SJSA1 (cell line): ENCODE measurements at places on chromosomes 16 and 17.

GRCh38 chr16:85788819-85789218, 10.5 kb downstream of the EMC8 start:
- H3K27me3 ChIP-seq = no peaks in the 10 kb centered on the region
- H3K4me3 ChIP-seq = no peak overlapping the region
- no peak overlapping the region for H3K27ac ChIP-seq
- H3K4me1 ChIP-seq = no peaks in the 10 kb centered on the region
- H3K36me3 ChIP-seq = peaks cover 84% of the 10 kb centered on the region

DNA sequence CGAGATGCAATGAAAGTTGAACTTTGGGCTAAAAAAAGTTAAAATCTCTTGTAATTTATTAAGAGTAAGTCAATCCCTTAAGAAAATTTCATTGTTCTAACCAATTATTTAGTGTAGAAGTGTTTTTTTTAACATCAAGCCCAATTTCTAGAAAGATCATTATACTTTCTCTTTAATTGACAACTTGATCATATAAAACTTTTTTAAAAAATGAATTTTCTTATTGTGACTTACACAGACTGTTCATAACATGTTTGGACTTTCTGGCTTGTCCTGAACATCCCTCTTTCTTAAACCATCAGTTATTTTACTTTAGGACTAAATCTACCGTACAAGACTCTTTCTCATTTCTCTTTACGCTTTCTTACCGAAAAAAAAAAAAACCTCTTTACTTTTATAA, 24.8 kb upstream of the MYO1D start:
- H3K36me3 ChIP-seq = no peaks in the 10 kb centered on the region
- peaks cover 5% of the 10 kb centered on the region; the same call in 1 of the 2 replicates for H3K27me3 ChIP-seq
- no peak overlapping the region for H3K27ac ChIP-seq
- DNase-seq = no peak
- no peak overlapping the region for H3K4me3 ChIP-seq
- H3K4me1 ChIP-seq = no peaks in the 10 kb centered on the region

DNA sequence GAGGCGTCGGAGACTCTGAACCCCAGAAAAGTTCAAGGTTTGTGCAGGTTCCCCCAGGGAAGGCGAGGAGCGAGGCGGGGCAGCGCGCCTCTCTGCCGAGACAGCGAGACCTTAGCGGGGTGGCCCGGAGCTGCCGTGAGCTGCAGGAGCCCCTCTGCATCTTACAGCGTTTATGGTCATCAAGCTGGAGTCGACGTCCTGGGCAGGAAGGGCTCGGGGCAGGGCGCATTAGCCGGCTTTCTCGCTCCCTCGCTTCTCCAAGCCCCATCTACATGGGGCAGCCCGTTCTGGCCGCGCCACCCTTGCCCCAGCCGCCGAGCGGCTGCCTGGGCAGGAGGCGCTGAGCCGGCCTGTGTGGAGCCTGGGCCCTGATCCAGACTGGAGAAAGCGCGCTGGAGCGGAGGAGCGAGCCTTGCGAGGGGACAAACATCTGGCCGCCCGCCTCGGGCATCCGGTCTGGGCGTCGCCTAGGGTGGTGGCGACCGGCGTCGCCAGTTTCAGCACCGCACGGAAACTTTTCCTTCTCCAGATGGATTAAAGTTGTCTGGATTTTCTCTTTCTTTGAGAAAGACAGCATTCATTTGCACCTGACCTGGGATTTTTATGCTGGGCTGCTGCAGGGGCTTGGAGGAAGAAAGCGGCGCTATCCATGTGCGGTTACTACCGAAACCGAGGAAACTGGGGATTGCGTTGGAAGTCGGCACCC, 750 bp downstream of the TMEM132E start:
- H3K27ac ChIP-seq = no peak overlapping the region
- no peak for DNase-seq
- H3K4me3 ChIP-seq = no peak overlapping the region
- H3K36me3 ChIP-seq = no peaks in the 10 kb centered on the region

DNA sequence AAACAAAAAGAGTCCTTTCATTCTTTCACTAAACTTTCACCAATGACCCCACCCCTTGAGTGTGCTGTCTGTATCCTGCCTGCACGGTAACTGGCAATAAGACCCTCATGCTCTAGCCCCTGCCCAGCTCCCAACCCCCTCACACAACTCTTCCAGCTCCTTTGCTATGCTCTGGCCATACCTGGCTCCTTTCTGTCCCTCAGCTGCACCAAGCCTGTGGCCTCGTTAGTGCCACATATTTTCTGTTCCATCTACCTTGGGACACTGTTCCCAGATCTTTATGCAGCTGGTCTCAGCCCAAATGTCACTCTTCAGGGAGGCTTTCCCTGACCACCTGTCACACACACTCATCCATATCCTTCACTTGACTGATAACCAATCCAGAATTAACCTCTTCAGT, 47.3 kb downstream of the C16orf82 start:
- H3K36me3 ChIP-seq = no peaks in the 10 kb centered on the region
- no peak overlapping the region for H3K4me3 ChIP-seq
- DNase-seq = no peak
- no peaks in the 10 kb centered on the region; the same call in 1 of the 2 replicates for H3K4me1 ChIP-seq
- H3K27me3 ChIP-seq = peaks cover 3% of the 10 kb centered on the region; the same call in 1 of the 2 replicates

- no peak for DNase-seq
- H3K4me3 ChIP-seq = no peak overlapping the region
- no peaks in the 10 kb centered on the region for H3K27me3 ChIP-seq
- H3K36me3 ChIP-seq = no peaks in the 10 kb centered on the region
- H3K27ac ChIP-seq = no peak overlapping the region
Measured at GRCh38 chr16:76268824-76269223, 8.4 kb upstream of the CNTNAP4 start.

DNA sequence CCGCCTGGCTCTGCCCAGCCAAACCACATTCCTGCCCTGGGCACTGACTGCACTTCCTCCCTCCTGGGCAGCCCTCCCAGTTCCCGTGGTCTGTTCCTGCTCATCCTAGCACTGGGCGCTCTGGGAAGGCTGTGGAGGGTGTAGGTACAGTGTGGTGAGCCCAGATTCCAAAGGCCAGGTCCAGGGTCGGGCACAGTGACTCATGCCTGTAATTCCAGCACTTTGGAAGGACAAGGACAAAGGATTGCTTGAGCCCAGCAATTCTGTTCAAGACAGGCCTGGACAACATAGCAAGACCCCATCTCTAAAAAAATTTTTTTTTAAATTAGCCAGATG, 30.6 kb downstream of the C16orf74 start:
- no peak overlapping the region for H3K4me3 ChIP-seq
- no peaks in the 10 kb centered on the region for H3K36me3 ChIP-seq
- no peak overlapping the region for H3K27ac ChIP-seq
- no peaks in the 10 kb centered on the region for H3K27me3 ChIP-seq
- no peak for DNase-seq

DNA sequence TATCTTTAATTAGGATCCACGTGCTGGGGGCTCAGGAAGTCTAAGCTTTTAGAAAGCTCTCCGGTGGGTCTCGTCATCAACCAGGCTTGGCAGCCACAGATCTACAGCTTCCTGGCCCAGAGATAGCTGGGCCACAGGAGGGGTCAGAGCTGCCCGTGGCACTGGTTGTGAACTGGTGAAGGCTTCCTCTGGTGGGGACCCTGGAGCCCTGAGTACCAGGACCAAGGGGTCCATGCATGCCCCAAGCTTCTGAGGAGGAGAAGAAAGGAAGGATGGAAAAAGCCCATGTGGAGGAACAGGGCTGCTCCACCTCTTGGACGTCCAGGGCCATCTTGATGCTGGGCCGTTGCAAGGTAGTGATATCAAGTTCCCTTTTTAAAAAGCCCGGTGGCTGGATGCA, 13.3 kb downstream of the RMI2 start:
- no peak for DNase-seq
- H3K27ac ChIP-seq = peak overlapping the region; percentile 36
- no peaks in the 10 kb centered on the region for H3K27me3 ChIP-seq
- H3K4me3 ChIP-seq = no peak overlapping the region

GRCh38 chr17:63985387-63986140, 12.6 kb upstream of the PRR29 start:
- DNase-seq = no peak
- H3K27ac ChIP-seq = no peak overlapping the region
- H3K36me3 ChIP-seq = no peaks in the 10 kb centered on the region
- peaks cover 7% of the 10 kb centered on the region for H3K4me1 ChIP-seq

- no peaks in the 10 kb centered on the region for H3K27me3 ChIP-seq
- DNase-seq = no peak
- H3K4me3 ChIP-seq = no peak overlapping the region
- peaks cover 38% of the 10 kb centered on the region for H3K36me3 ChIP-seq
Measured at GRCh38 chr16:80981103-80981502, 25.6 kb downstream of the CMC2 start.

DNA sequence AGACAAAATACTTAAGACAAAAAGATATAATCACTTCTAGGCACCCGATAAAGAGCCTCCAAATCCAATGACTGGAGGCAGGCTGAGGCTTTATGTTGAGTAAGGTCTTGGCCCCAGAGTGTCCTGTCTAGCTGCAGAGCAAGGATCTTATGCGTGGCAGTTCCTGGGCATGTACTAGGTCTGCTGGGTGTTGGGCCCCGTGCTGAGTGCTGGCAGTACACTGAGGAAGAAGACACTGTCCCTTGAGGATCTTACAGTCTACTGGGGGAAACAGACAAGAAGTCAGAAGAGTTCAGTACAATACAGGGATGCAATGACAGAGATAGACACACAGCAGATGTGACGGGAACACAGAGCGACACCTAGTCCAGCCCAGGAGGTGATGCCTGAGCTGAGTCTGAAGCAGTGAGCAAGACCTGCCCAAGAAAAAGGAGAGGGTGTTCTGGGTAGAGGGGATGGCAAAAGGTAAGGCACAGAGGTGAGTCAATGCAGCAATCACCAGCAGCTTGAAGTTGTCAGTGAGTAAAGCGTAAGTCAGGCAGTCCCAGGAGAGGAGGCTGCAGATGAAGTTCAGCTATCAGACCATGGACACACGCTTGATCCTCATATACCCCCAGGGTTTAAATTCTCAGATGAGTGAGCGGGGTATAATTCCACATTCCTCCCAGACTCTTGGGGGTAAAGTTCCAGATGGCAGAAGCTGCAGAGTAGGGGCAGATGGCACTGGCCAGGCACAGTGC, 18.1 kb downstream of the MAP3K14 start:
- H3K4me1 ChIP-seq = peaks cover 49% of the 10 kb centered on the region
- no peak for DNase-seq
- no peak overlapping the region for H3K4me3 ChIP-seq
- H3K27me3 ChIP-seq = no peaks in the 10 kb centered on the region
- H3K27ac ChIP-seq = no peak overlapping the region

GRCh38 chr16:82414476-82414875, 212.3 kb upstream of the CDH13 start:
- no peak overlapping the region for H3K4me3 ChIP-seq
- peaks cover 2% of the 10 kb centered on the region for H3K27me3 ChIP-seq
- DNase-seq = no peak
- H3K27ac ChIP-seq = no peak overlapping the region
- H3K4me1 ChIP-seq = no peaks in the 10 kb centered on the region

- H3K36me3 ChIP-seq = no peaks in the 10 kb centered on the region
- H3K4me3 ChIP-seq = no peak overlapping the region
- H3K4me1 ChIP-seq = no peaks in the 10 kb centered on the region
- no peak overlapping the region for H3K27ac ChIP-seq
- no peak for DNase-seq
Measured at GRCh38 chr16:61726701-61727100, 309.5 kb downstream of the CDH8 start.

GRCh38 chr17:12736526-12736925, 52.8 kb upstream of the ARHGAP44 start:
- H3K27me3 ChIP-seq = no peaks in the 10 kb centered on the region
- no peak overlapping the region for H3K4me3 ChIP-seq
- DNase-seq = no peak
